ENCODE measurements at places on chromosomes 16 and 17.

GRCh38 chr17:2222301-2222700, 81.3 kb downstream of the SMG6 start:
- no peak for DNase-seq

DNA sequence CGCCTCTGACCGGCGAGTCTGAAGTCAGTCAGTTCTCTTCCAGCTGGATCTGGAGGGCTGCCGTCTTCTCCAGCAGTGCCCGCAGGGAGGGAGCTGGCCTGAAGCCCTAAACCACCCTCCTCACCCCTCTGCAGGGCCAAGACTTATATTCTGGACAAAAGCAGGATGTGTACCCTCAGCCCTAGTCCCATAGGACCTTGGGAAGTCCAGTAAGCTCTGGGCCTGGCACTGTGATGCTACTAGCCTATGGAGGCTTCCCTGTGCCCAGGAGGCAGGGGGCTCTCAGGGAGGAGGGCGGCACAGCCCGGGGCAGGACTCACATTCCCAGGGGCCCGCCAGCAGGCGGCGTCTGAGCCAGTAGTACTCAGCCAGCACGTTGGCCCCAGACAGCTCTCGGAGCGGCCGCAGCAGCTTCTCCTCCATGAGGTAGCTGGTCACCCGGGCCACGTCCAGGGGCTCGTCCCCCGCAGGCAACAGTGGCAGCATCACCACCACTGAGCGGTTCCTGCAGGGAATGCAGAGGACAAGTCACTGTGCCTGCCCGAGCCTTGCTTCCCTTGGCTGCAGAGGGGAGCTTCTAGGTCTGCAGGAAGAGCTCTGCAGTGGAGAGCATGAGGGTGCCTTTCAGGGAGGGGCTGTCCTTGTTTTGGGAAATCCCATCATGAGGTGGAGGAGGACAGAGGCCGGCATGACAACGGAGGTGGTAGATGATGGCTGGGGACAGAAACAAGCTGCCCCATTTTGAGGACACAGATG, 41.7 kb downstream of the RMI2 start:
- no peak for DNase-seq

DNA sequence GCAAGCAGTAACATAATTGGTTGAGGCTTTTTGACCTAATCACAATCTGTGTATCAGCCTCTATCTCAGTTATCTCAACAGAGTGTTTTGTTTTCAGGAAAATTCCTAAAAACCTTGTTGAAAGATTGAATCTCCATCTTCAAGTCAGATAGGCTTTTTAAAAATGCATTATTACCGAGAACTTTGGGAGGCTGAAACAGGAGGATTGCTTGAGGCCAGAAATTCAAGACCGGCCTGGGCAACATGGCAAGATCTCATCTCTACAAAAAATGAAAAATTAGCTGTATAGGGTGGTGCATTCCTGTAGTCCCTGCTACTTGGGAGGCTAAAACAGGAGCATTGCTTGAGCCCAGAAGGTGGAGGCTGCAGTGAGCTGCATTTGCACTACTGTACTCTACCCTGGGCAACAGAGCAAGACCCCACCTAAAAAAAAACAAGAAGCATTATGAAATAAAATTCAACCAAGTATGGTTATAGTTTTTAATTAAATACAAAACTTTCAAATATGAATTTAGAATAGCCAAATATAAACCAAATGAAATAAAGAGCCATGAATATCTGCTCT, 68.4 kb downstream of the VMP1 start:
- DNase-seq = no peak

DNA sequence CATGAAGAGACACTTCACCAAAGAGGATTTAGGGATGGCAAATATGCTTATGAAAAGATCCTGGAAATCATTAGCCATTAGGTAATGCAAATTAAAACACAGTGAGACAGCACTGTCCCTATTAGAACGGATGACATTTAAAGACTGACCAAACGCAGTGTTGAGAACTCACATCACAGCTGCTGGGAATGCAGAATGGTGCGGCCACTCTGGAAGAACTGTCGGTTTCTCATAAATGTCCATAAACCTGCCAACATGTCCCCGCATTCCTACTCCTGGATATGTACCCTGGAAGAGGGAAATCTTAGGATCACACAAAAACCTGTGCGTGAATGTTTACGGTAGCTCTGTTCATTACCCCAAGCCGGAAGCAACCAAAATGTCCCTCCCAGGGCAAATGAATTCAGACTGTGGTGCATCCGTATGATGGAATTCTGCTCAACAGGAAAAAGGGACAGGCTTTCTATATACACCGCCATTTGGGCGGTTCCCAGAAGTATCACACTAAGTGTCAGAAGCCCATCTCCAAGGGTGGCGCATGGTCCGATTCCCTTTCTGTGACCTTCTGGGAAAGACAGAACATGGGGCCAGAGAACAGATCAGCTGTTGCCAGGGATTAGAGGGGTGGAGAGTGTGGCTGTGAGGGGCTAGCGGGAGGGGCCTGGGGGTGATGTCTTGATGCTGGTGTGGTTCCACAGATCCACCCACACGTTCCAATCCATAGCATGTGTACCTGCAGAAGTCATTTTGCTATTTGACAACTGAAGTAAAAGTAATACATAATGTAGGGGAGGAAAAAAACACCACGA, 197.2 kb upstream of the CHMP6 start:
- DNase-seq = no peak

DNA sequence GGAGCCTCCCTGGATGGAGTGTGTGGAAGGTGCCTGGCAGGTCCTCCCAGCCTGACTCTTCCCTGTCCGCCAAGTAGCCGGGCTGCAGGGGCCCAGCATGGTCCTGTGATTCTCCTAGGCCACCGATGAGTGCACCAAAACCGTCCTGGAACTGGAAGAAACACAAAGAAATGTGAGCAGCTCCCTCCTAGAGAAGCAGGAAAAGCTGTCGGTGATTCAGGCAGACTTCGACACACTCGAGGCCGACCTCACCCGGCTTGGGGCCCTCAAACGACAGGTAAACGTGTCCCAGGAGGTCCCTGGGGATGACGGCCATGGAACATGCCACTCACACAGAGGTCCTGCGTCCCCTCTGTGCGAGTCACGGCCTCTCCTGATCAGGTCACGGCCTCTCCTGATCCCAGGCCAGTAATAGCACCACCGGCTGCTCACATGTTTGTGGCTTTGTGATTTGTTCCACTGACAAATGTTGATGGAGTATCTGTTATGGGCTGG, 4.2 kb upstream of the GAA start:
- no peak for DNase-seq

DNA sequence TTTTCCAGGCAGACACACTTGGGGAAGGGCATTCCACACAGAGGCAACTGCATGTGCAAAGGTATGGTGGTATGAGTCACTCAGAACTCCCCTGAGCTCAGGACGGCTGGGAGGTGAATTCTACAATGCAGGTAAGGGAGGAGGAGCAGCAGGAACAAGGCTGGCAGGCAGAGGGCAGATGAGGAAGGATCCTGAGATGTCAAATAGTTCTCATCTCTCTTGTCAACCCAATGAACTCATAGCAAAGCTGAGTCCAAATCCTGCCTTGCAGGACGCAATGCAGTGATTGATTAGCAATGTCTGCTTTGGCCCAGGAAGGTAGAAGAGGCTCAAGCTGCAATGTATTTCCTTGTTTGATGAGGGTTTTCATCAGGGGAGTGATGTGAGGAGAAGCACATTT, 243.5 kb downstream of the XYLT1 start:
- no peak for DNase-seq

DNA sequence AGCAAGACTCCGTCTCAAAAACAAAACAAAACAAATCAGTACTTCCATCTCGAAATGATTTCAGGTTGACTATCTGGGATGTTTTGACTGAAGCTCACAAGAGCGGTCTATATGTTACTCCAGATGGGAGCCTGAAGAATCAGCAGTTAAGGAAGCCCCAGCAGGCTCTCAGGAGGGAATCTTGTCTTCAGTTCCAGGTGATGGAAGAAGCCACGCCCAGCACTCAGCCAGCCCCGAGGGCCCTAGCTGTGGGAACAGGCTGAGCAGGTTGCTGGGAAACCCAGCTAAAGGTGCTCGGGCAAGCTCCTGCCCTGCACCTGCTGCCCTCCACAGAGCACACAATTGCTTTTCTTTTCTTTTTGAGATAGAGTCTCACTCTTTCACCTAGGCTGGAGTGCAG, 32.4 kb downstream of the WIPI1 start:
- DNase-seq = no peak

DNA sequence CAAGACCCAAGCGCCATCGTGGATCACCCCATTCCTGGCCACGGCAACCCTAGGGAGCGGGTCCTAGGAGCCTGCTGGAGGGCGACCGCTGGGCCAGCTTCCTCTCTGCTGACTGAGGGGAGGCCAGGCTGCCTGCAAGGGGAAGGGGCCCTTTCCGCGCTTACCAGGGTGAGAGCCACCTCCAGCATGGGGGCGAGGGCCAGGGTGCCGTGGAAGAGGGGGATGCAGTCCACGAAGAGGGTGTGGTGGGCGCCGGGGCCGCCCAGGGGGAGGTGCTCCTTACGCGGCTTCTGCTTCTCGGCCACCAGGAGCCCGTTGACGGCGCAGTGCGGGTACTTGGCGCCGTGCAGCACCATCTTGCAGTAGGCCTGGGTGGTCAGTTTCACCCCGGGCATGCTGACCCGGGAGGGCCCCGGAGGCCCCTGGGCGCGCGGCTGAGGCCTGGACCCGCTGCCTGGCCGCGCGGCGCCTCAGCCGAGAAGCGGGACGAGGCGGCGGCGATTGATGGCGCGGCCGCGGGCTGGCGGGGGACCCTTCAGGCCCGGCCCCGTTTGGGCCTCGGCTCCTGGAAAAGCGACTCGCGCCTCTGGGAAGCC, 345 bp downstream of the EMC8 start:
- DNase-seq = no peak

- DNase-seq = no peak
These were observed 11.8 kb upstream of the MTSS2 start for GRCh38 chr16:70697594-70698170.

DNA sequence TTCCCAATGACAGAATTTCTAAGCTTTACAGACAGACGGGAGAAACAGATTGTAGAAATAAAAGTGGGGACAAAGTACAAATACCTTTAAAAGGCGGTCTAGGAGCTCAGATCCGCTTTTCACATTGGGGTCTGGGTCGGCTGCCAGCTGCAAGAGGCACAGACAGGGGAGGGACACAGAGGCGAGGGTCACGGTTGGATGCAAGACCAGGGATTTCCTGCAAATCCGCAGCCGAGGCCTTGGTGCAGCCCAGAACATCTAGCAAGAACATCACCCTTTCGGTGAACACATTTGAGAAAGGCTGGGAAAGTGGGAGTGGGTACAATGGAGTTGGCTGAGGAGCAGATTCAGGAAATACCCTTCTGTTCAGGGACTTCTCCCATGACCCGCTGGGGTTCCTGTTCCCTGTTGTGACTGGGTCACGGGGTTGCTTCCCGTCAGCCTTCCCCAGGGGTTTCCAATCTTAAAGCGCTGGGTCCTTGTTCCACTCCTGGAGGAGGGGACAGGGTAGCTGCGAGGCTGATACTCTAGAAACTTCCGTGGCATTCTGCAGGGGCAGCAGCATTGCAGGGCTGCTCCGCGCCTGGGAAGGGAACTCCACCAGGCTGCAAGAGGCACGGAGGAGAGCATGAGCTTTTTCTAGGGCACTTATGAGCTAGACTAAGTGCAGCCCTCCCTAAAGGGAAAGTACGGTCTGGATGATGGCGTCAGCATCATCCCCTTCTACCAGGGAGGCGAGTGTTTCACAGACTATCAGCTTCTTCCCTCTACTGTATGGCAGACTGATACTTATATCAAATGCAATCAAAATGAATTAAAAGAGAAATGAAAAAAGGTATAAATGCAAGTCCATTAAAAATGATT, 16.0 kb downstream of the VAC14 start:
- DNase-seq = no peak

GRCh38 chr17:80024206-80024972, 11.3 kb downstream of the TBC1D16 start:
- no peak for DNase-seq

GRCh38 chr17:81095383-81095762, 60.4 kb downstream of the BAIAP2 start:
- DNase-seq = peak; percentile 18

- no peak for DNase-seq
These were observed 304.7 kb downstream of the XYLT1 start for GRCh38 chr16:17166095-17166494.

DNA sequence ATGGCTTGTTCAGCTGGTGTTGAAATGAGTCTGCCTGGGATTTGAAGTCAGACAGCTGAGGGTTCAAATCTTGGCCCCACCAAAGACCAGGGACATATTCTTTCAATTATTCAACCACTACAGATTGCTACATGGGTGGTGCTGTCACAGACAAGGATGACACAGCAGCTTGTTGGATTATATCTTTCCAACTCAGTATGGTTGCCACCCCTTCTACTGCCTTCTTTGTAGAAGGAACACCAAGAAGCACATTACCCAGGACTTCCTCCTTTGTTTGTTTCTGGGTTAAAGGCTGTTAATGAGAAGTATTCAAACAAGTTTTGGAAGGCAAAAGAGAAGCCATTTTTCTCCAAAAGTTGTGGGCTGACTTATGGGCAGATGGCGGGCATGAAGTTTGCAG, 78.6 kb downstream of the COPRS start:
- no peak for DNase-seq

DNA sequence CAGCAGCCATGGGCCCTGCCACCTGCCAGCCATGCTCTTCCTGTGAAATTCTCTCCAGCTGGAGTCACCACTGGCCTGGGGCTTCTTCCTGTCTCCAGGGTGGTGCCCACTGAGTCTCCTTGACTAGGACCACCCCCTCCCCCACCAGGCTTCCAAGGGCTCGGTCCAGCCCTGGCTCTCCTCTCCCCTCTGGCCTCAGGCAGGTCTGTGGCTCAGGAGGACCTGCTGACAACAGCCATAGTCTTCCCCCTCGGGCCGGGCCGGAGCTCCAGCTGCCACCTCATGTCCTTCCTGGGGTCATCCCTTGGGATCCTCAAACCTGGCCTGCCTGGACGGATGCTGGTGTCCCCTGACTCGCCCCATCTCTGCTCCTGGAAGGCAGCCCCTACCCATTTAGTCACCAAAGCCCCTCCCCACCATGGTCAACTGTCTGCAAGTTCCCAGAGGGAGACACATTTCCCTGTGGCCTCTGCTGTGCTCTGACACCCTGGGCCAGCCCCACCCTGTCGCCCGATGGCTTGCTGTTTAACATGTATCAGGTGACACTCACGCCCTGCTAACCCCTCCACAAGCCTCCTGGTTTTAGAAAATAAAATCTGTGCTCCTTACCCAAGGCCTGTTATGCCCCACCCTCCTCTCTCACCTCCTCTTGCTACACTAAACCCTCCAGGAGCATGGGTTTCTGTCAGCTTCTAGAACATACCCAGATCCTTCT, 186.2 kb downstream of the RBFOX3 start:
- no peak for DNase-seq

Data from stimulated activated CD8-positive, alpha-beta memory T cell treated with anti-CD3 and anti-CD28 coated beads, Interleukin-4, amount 100 ng/mL, for 4 hours (primary cell).